ENCODE measurements at places on chromosomes 1 and 21. TPM values are rescaled to one million over a fixed set of nuclear protein-coding genes. Genes with fewer than 3 reads are reported as not detected.
A peak's percentile ranks its signal among the peaks of the same experiment; 100 is the strongest.

DNA sequence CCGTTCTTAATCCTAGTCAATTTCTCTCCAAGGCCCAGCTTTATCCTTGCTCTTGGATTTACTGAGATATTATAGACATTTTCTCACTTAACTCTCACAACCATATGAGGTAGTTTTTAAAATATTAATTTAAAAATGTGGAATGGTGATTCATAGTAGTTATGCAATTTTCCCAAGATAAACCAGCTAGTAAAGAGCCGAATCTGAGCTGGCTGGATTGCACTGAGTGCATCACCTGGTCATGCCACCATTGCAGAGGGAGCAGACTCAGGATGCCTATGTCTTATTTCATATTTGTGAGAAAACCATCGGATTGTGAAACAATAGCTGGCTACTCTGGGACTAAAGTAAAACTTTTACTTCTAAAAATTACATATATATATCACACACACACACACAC lies 494.0 kb downstream of the KCNT2 start:
- no peak overlapping the region for H3K4me3 ChIP-seq
- no peaks in the 10 kb centered on the region for H3K4me1 ChIP-seq
- no peaks in the 10 kb centered on the region for H3K27me3 ChIP-seq

GRCh38 chr1:96596226-96596922 lies 125.2 kb upstream of the PTBP2 start:
- H3K4me1 ChIP-seq = no peaks in the 10 kb centered on the region
- no peaks in the 10 kb centered on the region for H3K27me3 ChIP-seq
- no peak overlapping the region for H3K4me3 ChIP-seq
- no peaks in the 10 kb centered on the region for H3K36me3 ChIP-seq
- no peak overlapping the region for H3K27ac ChIP-seq

Gene THAP3
- 35.5 TPM for total RNA-seq

Gene COL24A1
- total RNA-seq = 2.8 TPM

Gene CTSS
- 2.6 TPM for total RNA-seq

- H3K36me3 ChIP-seq = no peaks in the 10 kb centered on the region
- peak; percentile 42 for DNase-seq
- H3K4me3 ChIP-seq = no peak overlapping the region
- no peak overlapping the region for H3K27ac ChIP-seq
- H3K27me3 ChIP-seq = no peaks in the 10 kb centered on the region
Measured at GRCh38 chr1:241593186-241593585, 47.0 kb downstream of the CHML start.

DNA sequence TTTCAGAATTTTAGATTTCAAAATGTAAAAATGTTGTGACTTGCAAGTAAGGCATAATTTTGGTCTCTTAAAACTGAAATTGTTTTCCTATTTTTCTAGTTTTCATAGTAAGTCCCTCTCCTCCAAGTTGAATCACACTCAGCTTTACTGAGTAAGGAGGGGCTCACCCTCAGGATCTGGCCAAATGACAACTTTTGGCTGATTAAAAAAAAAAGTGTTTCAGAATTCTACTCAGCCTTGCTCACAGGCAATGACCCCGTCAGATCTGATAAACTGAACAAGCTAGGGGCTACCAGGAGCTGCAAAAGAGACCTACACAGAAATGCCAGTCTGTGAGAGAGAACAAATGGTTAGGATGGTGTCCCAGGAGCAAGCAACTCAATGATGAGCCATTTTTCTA lies 159.8 kb downstream of the PBX1 start:
- no peaks in the 10 kb centered on the region for H3K27me3 ChIP-seq
- no peaks in the 10 kb centered on the region for H3K4me1 ChIP-seq
- DNase-seq = peak; percentile 56
- no peak overlapping the region for H3K27ac ChIP-seq
- no peak overlapping the region for H3K4me3 ChIP-seq
- H3K36me3 ChIP-seq = no peaks in the 10 kb centered on the region

DNA sequence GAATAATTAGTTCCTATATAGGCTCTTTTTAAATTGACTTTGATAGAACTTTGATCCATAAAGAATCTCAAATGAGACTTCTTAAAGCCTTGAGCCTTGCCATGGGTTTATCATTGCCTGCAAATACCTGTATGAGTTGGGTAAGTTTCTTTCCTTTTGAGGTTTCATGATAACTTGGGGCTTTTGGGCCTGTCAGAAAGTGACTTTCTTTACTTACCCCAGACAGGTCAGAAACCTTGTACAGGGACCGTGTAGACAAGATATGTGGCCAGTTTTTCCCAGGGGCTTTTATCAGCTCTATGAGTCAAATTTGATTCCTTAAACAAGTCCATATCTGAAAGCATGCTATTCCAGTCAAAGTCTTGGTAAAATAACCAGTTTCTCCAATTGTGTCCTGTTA lies 17.3 kb downstream of the KCTD3 start:
- H3K4me3 ChIP-seq = no peak overlapping the region
- H3K36me3 ChIP-seq = peaks cover 4% of the 10 kb centered on the region
- no peak overlapping the region for H3K27ac ChIP-seq
- H3K27me3 ChIP-seq = no peaks in the 10 kb centered on the region

- peak overlapping the region; percentile 96 for H3K27ac ChIP-seq
- H3K36me3 ChIP-seq = no peaks in the 10 kb centered on the region
- no peaks in the 10 kb centered on the region for H3K4me1 ChIP-seq
- H3K27me3 ChIP-seq = no peaks in the 10 kb centered on the region
- peak; percentile 75 for DNase-seq
Measured at GRCh38 chr1:202349206-202349928, 868 bp downstream of the PPP1R12B start.

GRCh38 chr1:229133151-229133550 lies 137.8 kb upstream of the RAB4A start:
- no peak overlapping the region for H3K4me3 ChIP-seq
- no peak for DNase-seq
- H3K4me1 ChIP-seq = no peaks in the 10 kb centered on the region
- no peaks in the 10 kb centered on the region for H3K36me3 ChIP-seq
- no peaks in the 10 kb centered on the region for H3K27me3 ChIP-seq
- no peak overlapping the region for H3K27ac ChIP-seq

DNA sequence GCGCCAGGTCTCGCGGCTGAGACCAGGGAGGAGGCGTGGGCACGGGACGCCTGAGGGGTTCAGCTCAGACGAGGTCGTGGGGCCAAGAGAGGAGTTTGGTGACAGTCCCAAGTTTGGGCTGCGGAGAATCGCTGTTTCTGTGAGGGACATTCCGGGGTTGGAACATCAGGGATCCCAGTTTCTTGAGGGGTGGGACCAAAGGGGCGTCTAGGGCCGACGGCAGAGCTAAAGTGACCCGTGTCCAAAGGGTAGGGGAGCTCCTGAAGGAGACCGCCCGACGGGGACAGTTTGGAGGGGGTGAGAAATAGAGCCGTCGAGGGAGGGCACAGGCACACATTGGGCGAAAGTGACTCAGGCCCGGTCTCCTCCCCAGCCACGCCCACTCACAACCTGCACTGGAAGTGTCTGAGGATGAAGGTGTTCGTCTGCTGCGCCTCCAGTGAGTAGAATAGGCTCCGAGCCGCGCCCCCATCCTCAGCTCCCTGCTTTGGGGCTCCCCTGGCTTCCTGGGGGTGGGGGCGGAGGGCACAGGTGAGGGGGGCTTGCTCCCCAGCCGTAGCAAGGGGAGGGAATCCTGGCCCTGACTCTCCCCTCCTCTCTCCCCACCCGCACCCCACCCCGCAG lies 7.0 kb downstream of the EFNA3 start:
- H3K36me3 ChIP-seq = no peaks in the 10 kb centered on the region
- peak overlapping the region; percentile 86 for H3K4me3 ChIP-seq
- peaks cover 34% of the 10 kb centered on the region for H3K27me3 ChIP-seq
- peak overlapping the region; percentile 37 for H3K27ac ChIP-seq

DNA sequence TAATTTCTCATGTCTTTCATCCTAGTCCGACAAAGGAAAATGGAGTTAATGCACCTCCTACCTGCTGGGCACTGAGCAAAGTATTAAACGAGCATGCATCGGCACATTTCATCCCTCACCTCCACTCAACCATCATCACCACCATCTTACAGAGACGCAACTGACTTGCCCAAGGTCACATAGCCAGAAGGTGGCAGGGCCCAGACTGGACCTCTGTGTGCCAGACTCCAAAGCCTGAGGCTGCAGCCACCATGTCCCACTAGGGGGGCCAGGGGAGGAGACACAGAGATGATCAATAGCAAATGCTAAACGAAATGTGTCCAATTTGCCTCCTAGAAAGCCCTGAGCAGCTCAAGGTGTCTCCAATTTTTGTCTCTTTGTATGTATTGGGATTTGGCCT lies 163.7 kb upstream of the EDN2 start:
- H3K27me3 ChIP-seq = no peaks in the 10 kb centered on the region
- no peaks in the 10 kb centered on the region for H3K36me3 ChIP-seq
- DNase-seq = no peak
- H3K27ac ChIP-seq = no peak overlapping the region

GRCh38 chr1:40075266-40075665 lies 21.8 kb downstream of the PPT1 start:
- H3K36me3 ChIP-seq = peaks cover 15% of the 10 kb centered on the region
- no peak overlapping the region for H3K4me3 ChIP-seq

Data from fibroblast of lung (primary cell).